Activated CD4-positive, alpha-beta T cell treated with anti-CD3 and anti-CD28 coated beads, Interleukin-2, amount 10 ng/mL, durations not matched to agents 7 days and 5 days (primary cell): ENCODE measurements at places on chromosomes 4 and X.

DNA sequence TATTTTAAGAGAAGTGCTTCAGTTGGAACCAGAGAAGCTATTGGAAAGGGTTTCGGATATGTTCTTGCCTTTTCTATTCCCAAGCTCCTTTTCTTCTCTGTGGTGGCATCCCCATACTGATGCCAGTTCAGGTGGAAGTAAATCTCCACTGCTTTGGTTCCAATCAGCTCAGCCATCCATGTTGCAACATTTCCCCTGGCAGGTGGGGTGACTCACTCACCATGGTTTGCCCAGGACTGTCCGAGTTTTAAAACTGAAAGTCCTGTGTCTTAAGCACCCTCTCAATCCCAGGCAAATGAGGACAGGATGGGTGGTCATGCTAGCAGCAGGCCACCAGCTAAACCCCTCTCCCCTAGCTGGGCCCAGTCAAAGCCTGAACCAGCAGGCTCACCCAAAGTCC is 15.1 kb downstream of the RAI2 start:
- no peak for DNase-seq

DNA sequence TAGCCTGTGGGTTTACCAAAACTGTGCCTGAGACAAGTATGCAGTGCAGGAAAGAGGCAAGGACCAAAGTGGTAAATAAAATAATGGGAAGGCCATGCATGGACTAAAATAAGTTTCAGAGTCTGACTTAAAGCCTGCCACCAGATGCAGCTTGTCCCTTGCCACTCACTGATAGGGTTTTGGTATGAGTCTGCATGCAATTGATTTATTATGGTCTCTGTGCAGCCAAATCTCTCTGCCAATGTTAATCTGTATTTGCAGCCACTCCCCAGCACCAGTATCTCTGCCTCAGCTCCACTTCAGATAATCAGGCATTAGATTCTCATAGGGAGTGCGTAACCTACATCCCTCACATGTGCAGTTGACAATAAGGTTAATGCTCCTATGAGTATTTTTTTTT is 5.5 kb upstream of the FGF2 start:
- DNase-seq, result no peak

DNA sequence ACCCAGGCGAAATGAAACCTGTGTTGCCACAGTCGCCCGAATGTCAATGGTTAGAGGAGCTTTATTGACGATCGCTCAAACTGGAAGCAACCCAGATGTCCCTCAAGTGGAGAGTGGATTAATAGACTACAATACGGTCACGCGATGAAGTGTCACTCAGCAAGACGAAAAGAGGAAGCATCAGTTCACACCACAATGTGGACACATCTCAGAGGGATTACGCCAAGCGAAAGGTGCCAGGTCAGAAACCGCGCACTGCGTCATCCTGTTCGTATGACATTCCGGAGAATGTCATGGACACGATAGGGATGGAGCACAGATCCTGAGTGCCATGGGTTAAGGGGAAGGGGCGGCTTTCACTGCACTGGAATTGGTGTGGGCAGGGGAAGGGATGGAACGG is 111.7 kb downstream of the HMX1 start:
- DNase-seq, result no peak

GRCh38 chrX:17656035-17656418 is 81.3 kb upstream of the SCML1 start:
- DNase-seq, result no peak

GRCh38 chr4:39802005-39802404 is 104.1 kb downstream of the UBE2K start:
- no peak for DNase-seq

- no peak for DNase-seq
Observed at GRCh38 chrX:108456971-108457477, 17.4 kb downstream of the COL4A5 start.

DNA sequence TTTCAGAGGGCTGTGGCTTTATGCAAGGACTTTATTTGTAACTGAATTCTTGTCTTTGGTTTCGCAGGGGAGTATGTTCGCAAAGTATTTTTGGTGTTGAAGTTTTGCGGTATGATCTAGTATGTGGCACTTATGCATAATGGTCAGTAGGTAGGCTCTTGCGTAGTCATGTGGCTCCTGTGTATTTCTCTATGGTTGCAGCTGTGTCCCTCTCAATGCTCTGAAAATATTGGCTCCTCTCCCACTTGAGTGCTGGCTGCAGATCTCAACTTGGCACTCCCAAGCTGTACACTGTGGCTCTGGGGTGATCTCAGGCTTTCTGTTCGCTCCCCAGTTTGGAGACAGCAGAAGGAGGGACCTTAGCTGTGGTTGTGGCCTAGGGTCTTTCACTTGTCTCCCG is 24.8 kb downstream of the ARMCX5 start:
- no peak for DNase-seq

GRCh38 chr4:144591401-144591800 is 54.6 kb upstream of the HHIP start:
- no peak for DNase-seq
